ENCODE measurements at places on chromosomes 6 and 20. TPM values are rescaled to one million over a fixed set of nuclear protein-coding genes. Genes with fewer than 3 reads are reported as not detected.
A peak's percentile ranks its signal among the peaks of the same experiment; 100 is the strongest.

Gene ERVFRD-1
- total RNA-seq, result not detected

Gene TTK
- total RNA-seq, result 7.6 TPM

Gene CALHM5
- not detected for total RNA-seq

Gene HRH3
- total RNA-seq, result not detected

Gene NKX2-2
- not detected for total RNA-seq

Gene WFDC12
- not detected for total RNA-seq

Gene HLA-DQB1
- 12.5 TPM for total RNA-seq

Gene SFT2D1
- 65.4 TPM for total RNA-seq

Gene TMEM151B
- total RNA-seq, result 0.05 TPM

Gene PRL
- not detected for total RNA-seq

DNA sequence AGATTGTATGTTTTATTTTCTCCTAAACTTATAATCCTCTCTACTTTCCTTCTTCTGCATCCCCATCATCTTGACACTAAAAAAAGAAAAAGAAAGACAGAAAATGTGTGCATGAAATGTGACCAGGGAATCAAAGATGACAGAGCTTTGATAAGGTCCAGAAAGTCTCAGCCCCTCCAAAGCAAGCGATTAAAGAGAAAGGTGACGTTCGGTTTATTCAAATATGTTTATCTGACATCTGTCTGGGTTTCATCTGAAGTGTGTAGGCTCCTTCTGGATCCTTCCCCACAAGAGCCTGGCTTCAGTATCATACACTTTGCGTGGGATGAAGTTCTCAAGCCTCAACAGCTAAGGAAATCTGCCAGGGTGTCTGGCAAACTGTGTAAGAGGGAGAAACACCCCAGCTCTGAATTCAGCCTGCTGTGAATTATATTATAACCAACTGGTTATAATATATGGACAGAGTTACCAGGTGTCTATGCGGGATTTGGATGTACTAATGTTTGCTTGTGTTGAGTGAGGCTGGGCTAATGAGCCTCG, 263.0 kb downstream of the ZNF217 start:
- DNase-seq, result no peak

GRCh38 chr6:111266276-111266675, 179.0 kb downstream of the SLC16A10 start:
- no peak for DNase-seq

GRCh38 chr6:139595183-139595582, 220.7 kb upstream of the CITED2 start:
- DNase-seq, result no peak

DNA sequence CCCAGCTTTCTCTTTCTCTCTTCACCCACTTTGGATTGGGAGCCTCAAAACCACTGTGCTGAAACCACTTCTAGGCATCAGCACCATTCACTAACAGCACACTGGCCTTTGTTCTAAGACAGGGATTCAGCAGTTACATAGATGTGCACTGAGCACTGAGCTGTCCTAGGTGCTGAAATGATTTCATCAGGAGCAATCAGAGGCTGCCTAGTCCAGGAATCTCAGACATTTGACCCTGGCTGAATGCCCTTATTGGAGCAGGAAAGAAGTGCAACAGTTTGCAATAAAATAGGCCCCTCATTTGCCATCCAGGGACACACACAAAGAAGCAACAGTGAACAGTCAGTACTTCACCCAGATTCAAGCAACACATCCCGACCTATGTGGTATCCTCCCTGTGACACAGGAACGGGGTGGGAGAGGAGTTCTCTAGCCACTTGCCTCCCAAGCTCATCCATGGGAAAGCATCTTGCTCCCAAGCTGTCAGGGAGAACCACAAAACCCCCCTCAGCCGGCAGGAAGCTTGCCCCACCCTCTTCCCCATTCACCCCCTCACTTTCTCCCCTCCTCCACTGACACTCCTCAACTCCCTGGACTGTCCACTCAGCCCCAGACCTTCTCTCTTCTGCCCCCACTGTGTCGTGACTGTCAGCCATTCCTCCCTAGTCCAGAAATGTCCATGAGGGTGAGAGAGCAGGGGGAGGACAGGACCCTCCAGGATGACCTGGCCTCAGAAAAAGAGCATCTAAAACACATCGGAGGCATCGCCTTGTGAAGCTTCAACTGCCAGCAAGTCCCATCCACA, 304.4 kb downstream of the PREX1 start:
- DNase-seq, result no peak

- no peak for DNase-seq
Observed at GRCh38 chr6:11412616-11413015, 124.9 kb upstream of the TMEM170B start.

DNA sequence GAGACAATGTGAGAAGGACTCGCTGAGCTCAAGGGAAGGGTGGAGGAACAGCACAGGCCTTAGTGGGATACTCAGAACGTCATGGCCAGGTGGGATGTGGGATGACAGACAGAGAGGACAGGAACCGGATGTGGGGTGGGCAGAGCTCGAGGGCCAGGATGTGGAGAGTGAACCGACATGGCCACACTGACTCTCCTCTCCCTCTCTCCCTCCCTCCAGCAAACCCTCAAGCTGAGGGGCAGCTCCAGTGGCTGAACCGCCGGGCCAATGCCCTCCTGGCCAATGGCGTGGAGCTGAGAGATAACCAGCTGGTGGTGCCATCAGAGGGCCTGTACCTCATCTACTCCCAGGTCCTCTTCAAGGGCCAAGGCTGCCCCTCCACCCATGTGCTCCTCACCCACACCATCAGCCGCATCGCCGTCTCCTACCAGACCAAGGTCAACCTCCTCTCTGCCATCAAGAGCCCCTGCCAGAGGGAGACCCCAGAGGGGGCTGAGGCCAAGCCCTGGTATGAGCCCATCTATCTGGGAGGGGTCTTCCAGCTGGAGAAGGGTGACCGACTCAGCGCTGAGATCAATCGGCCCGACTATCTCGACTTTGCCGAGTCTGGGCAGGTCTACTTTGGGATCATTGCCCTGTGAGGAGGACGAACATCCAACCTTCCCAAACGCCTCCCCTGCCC, 1.7 kb downstream of the TNF start:
- DNase-seq, result no peak

DNA sequence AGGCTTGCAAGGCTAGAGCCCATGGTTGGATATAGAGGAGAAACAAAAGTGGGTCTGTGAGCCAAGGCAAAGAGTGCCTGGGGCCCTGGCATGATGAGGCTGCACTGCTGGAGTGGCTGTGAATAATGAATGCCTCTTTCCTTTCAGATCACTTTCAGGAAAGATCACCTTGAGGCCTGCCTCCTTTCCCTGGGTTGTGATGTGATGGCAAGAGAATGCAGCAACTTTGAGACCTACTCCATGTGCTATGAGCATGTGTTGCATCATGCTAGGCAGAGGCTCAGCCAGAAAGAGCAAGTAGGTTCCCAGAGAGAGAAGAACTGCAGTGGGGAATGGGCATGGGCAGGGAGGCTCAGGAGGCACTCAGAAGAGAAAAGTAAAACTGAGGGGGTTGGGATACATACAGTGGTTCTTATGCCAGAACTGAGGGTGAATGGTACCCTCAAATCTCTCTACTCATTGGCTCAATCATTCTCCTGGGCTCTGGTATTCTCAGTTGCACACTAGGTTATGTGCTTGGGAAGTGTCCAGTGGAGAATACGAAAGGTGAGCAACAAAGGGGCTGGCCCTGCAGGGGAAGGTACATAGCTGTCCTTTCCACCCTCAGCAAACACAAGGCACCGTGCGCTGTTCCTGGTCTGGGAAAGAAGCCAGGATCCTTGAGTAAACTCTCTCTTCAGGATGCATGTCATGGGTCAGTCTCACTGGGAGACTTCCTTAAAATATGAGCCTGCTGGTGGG, 45.9 kb downstream of the CD164 start:
- DNase-seq, result no peak

DNA sequence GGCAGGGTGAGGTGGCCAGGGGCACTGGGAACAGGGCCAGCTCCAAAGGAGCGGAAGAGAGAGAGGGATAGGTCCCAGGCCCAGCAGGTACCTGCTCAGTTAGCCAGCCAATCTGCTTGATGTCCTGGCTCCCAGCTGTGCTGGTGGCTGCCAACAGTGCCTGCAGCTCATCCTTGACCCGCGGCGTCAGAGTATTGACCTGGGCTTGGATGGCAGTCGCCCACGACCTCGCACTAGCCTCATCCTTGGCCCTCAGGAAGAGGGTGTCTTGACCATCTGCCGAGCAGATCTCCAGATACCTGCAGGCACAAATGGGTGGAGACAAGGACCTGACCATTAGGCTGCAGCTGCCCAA, 11.1 kb upstream of the CDK5RAP1 start:
- DNase-seq, result no peak

GRCh38 chr6:157305670-157306653, 17.4 kb downstream of the TMEM242 start:
- DNase-seq, result no peak

GRCh38 chr20:44069203-44070011, 117.6 kb downstream of the JPH2 start:
- DNase-seq, result peak; percentile 38

DNA sequence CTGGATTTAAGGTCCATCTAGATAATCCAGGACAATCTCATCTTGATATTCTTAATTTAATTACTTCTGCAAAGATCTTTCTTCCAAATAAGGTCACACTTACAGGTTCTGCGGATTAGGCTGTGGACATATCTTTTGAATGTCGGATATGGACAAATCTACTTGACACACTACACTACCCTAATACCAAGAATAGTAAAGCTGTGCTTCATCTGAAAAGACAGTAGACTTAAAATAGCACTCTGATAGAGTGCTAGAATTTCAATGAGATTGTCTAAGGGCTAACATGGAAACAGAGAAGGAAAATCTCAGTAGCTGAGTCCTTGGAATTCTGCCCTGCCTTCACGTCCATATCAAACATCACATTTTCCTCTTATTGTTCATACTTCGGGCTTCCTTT, 1238.0 kb downstream of the EPHA7 start:
- no peak for DNase-seq

GRCh38 chr20:1735417-1736089, 78.0 kb upstream of the SIRPG start:
- no peak for DNase-seq

- DNase-seq, result no peak
Observed at GRCh38 chr6:92752114-92752513, 667.2 kb downstream of the EPHA7 start.

DNA sequence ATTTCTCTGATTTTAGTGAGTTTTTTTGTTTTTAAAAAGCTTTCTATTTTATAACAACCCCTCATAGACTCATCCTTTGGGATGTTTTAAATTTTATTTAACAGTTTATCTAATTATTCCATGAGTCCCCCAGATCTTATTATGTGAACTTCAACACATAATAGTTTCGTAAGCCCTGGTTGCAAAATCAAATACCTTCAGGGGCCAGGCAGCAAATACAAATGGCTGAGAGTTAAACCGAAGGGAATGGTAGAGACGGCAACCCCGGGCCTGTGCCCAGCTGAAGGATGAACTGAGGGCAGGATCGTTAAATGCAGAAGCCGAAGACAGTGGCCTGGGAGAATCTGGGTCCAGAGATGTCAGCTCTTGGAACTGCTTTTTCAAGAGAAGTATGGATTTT, 88.4 kb downstream of the RTN4IP1 start:
- no peak for DNase-seq

GRCh38 chr20:37308086-37309050, 18.9 kb downstream of the MANBAL start:
- no peak for DNase-seq

DNA sequence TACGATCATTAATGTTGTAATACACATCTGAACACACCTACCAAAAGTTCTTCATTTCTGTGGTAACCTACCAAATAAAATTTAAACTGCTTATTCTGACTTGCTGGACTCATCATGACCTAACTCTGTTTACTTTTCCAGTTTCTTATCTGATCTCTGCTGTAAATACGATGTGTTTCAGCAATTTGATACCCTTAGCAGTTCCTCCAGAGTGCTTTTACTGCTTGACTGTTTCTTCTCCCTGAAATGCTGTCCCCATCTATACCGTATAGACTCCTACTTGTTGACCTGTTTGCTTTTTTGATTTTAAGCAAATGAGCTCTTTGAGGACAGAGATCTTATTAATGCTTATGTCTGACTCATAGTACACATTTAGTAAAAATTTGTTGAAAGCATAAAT, 119.5 kb downstream of the SCAF8 start:
- DNase-seq, result no peak

- no peak for DNase-seq
Observed at GRCh38 chr6:24472181-24472580, 17.2 kb downstream of the GPLD1 start.

DNA sequence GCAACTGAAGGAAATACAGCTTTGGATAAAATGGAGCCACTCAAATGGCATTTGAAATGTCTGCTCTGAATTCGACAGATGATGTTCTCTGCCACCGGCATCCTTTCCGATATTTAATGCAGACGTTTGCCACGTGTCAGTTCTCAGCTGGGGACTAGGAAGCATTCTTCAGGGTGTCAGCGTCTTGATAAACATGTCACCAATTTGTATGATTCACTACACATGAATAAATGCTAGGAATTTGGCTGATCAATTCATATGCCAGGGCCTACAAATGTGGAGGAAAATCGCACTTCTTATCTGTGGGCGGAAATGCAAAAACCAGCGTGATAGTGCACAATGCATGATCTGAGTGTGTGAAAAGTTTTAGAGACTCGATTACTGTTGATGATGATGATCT, 169.5 kb downstream of the SLC24A3 start:
- DNase-seq, result no peak

- DNase-seq, result no peak
Observed at GRCh38 chr20:43751167-43752050, 24.6 kb upstream of the GTSF1L start.

- DNase-seq, result no peak
Observed at GRCh38 chr6:3045369-3045768, 22.9 kb upstream of the RIPK1 start.

DNA sequence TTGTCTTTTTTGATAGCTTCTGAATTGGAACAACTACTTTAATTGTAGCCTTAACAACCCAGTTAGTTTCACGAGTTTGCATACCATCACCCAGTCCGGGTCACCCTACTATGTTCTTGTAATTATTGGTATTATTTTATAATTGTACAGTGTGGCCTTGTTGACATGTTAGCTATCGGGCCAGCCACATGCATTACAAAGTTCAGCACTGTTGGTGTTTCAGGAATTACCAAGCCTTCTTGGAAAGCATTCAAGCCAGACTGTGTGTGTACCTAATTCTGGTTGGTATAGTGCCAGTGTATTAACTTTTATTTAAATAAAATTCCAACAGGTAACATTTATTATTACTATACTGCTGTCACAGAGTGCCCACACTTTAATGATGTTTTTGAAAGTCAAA, 150.9 kb downstream of the JARID2 start:
- no peak for DNase-seq

DNA sequence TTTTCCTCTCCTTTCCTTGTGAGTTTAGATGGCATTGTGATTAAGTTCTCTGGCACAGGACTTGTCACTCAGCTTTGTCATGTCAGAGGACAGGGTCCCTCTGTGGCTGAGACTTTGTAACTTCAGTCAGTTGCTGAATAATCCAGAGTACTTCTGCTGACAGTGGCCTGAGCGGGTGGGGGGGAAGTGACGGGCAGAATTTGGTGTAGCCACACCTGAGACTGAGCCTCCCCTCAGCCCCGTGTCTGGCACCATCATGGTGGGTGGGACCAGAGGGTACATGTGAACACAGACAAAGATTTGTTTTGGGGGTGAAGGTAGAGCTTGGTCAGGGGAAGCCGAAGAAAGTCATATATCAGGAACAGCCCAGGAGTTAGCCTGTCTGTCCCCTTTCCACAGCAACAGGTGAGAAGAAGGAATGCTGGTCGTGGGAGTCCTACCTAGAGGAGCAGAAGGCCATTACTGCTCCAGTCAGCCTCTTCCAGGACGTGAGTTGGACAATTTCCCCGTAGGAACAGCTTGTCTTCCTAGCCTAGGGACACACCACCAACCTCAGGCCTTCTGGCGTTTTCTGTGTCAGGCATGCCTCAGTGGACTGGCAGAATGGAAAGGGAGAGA, 20.9 kb downstream of the L3MBTL1 start:
- no peak for DNase-seq

Measured in activated T-cell treated with anti-CD3 and anti-CD28 coated beads, Interleukin-2, amount 50 U/mL, for 4 hours (primary cell).